ENCODE measurements at places on chromosomes 6 and 20.

- DNase-seq: no peak
Measured at GRCh38 chr20:10873026-10873425, 199.2 kb upstream of the JAG1 start.

GRCh38 chr6:119454714-119455113 lies 105.2 kb upstream of the MAN1A1 start:
- peak; percentile 71 for DNase-seq

GRCh38 chr6:113968472-113968871 lies 2.5 kb downstream of the HDAC2 start:
- DNase-seq: no peak

GRCh38 chr6:158631678-158632537 lies 12.6 kb downstream of the DYNLT1 start:
- peak; percentile 90 for DNase-seq

DNA sequence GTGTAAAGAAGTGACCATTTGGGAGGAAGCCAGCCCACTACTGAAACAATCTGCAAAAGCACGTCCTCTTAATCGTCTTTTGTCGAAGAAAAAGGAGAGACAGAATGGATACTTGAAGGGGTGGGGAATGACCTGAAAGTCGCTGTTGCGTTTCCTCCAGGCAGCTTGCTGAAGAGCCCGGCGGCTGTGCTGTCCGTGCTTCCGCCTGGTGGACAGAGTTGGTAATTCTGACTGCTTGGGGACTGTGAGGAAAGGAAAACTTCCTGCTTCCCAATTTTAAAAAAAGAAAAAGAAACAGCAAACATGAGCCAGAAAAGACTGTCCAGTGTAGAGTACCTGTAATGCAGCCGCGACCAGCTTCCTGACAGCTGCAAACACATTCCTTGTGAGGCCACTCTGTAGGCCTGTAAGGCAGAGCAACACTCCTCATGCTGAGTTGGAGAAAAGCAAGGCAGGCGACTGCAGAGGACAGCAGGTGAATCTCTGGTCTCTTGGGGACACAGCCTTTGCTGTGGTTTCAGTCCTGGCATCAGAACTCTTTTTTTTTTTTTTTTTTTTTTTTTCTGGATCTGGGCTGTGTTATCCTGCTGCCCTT lies 251.1 kb upstream of the TBX18 start:
- peak; percentile 61 for DNase-seq

- DNase-seq: no peak
Measured at GRCh38 chr6:39228111-39228971, 934 bp downstream of the KCNK5 start.

- DNase-seq: peak; percentile 26
Measured at GRCh38 chr6:112938650-112939049, 591.5 kb downstream of the RFPL4B start.

- no peak for DNase-seq
Measured at GRCh38 chr6:159887146-159887545, 3.6 kb upstream of the MAS1 start.

- DNase-seq: no peak
Measured at GRCh38 chr6:15904651-15905376, 224.1 kb upstream of the MYLIP start.

GRCh38 chr20:6579824-6580223 lies 187.7 kb upstream of the BMP2 start:
- peak; percentile 40 for DNase-seq

DNA sequence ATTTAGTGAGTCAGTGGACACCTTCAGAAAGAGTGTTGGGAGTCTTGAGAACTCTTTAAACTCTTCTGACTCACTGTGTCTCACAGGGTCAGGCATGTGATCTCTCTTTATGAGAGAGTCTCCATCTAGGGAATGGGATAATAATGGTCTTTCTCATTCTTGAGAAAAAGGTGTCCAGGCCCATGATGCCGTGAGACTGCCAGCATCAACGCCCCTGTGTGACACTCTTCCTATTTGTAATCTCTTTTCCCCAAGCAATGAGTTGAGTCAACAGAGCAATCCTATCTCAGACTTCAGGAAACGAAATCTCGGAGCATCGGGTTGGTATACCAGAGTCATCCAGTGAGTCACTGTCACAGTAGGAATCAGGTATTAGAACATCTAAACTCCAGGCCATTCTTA lies 82.3 kb upstream of the BMP2 start:
- no peak for DNase-seq

DNA sequence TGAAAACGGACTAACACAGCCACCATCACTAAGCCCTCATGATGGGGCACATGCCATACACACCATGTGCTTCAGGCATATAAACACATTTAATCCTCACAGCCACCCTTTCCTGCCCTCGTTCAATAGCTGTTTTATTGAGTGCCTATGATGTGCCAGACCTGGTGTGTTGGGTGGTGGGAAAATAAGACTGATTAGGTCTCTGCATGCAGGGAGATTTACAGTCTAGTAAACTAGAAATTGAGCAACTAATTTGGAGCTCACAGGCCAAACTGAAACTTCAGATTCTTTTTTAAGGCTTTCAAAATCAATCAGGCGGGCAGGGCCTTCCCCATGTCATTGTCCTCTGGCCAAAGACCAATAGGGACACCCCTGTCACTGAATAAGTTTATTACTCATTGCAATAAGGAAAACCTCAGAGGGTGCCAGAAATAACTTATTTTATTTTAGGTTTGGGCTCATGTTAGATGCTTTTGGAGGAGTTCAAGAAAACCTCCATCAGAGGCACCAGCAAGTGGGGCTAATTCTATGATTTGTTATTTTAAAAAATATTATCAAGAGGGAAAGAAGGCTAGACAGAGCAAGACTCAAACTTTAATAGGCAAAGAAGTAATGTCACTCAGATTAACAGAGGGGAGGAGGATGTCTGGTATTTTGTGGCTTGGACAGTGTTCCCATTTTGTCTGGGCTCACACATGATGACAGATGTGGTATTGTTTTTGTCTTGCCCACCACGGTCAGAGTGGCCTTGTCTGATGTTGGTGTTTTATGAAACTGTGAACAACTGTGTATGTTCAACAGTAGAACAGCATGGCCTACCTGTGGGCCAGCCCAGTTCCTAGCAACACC lies 12.0 kb downstream of the ZFP64 start:
- no peak for DNase-seq

DNA sequence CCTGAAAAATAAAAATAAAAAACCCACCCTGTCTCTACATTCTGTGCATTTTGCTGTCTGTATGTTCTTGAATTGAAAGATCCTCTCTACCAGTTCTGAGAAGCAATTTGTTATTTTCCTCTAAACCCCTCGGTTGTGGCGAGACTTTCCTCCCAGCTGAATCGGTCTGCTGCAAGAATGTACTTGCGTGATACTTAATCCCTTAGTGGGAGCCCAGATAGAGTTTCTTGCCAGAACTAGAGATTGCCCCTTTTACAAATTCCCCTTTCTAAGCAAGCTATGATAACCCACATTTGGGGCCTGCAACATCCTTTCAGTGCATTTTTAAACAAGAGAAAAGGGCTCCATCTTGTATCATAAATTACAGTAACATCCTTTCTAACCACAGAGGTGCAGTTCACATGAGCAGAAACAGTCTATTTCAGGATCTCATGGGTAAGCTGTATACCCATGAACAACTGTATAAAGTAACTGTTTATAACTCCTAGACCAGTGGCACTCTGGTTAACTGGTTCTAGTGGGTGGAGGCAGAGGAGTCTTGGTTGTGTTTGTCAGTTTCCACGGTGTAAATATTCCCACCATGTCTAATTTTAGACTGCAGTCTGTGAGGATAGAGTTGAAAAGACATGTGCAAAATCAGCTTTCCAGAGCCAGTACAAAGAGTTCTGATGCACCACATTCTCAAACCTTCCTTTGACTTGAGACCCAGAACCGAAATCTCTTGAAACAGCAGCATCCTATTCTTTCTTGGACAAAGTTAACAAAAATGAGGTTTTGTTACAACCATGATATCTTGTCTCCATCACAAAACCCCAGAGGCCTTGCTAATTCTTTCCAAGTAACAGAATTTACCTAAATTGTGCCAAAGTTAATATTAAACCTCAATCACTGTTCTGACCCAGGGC lies 113.1 kb upstream of the ZNF217 start:
- peak; percentile 80 for DNase-seq

GRCh38 chr6:91864911-91865310 lies 1278.0 kb upstream of the MAP3K7 start:
- no peak for DNase-seq

Data from fibroblast of the aortic adventitia (primary cell).